Hippocampal formation (tissue), 2 donors: ENCODE measurements at places on chromosomes 4 and X.
A peak's percentile ranks its signal among the peaks of the same experiment; 100 is the strongest.

- no peak for DNase-seq
Observed at GRCh38 chrX:137052643-137053235, 18.9 kb upstream of the GPR101 start.

DNA sequence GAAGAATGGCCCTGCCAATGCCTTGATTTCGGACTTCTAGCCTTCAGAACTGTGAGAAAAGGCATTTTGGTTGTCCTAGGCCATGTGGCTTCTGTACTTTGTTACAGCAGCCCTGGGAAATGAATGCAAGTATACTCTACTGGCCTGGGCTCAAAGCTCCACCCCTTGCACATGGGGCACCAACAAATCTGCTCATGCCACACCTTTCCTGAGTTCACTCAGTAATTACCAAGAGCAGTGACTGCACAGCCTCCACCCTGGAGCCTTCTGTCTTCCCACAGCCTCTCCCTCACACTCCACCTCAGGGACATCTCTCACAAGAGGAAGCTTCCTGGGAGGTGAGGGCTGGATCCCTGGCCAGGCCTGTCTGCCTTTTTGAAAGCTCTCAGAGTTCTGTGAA lies 29.1 kb upstream of the GAB1 start:
- DNase-seq, result no peak

DNA sequence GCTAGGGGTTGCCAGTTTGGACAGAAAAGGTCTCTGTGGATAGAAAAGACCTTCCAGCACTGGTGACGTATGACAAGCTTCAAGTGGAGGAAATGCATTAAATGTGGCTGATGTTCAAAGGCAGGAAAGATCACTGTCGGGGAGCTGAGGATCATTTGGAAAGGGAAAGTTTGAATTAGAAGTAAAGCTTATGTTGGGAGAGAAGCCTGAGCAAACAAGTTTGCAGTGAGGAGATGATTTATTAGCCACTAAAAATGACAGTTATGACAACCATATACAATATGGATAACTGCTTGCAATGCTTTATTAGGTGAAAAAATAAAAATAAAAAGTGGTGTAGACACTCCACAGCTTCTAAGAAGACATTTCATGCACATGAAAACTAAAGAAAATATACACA lies 135.3 kb upstream of the HS3ST1 start:
- DNase-seq, result no peak

- DNase-seq, result no peak
Observed at GRCh38 chrX:89034679-89035078, 287.7 kb downstream of the CPXCR1 start.

DNA sequence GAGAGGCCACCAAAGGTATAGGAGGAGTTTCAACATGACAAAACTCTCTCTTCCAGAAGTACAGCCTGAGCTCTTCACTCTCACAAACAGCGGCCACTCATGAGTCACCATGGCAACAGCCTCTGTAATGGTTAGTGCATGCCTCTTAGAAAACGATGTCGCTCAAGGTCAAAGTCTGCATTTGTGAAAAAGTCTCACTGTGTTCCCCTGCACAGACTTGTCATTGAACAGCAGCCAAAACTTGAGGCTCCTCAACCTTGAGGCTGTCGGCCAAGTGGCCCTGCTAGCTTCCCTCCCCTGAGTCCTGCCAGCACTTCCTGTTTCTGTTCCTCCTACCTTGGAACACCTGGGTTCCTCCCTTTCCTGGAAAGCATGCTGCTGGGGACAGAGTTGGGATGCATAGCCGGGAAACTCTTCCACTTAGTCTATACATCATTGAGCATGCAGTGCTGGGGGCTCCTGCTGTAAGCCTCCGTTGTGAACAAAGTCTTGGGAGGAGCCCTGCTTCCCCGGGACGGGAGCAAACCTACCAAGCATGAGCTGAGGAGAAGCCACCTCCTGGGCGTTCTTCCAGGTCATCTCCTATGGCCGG lies 66.6 kb downstream of the ING2 start:
- DNase-seq, result no peak

DNA sequence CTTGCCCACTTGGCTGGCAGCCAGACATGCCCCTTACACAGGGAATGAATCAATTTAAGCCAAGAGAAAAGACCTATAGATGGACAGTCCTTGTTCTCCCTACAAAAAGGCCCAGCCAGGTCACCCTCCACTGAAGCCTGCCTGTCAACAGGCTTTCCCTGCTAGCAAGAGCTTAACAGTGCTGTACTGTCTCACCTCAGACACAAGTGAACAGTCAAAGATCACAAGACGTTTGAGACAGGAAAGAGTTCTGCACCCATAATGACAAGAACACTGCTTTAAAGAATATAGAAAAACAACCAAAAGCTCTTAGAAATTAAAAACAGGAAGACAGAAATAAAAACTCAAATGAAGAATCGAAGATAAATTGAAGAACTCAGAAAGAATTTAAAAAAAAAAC lies 4.6 kb downstream of the RNF175 start:
- no peak for DNase-seq

DNA sequence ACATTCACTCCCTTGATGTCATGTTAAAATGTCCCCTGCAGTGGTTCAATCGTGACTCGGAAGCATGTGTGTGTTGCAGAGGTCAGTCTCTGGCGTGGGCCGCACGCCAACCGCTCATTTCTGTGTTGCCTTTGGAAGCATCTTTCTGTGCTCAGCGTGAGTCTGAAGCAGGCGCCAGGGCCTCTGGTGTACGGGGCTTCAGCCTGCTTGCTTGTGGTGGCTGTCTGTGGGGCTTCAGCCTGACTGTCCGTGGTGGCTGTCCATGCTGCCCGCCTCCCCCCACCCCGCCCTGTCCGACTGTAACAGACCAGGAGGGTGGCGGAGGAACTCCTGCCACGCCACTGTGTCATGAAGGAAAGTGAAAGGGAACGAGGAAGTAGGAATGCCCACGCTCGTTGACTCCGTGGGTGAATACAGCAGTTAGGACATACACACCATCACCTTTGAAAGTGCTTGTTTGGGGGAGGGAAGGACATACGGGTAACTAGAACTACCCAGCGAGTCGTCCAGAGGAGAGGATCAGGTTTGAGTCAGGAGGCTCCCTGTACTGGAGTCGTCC lies 14.7 kb upstream of the CLCN4 start:
- DNase-seq, result no peak

DNA sequence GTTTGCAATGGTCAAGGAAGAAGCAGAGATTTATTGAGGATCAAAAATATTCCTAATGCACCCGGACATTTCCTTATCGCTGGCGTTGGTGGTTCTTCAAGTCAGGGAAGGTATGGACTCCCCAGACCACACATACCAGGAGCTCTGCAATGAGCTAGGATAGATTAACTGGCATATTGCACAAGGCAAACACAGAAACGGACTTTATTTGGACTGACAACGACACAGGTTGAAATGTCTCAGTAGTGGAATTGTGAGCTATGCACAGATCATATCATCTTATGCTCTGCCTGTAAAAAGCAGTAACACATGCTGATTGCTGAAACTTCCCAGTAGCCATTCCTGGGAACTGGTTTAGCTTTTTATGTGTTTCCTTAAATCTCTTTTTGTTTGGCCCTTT lies 1.7 kb downstream of the TSPAN7 start:
- no peak for DNase-seq

- DNase-seq, result no peak
Observed at GRCh38 chr4:114921790-114922591, 191.4 kb downstream of the NDST4 start.

DNA sequence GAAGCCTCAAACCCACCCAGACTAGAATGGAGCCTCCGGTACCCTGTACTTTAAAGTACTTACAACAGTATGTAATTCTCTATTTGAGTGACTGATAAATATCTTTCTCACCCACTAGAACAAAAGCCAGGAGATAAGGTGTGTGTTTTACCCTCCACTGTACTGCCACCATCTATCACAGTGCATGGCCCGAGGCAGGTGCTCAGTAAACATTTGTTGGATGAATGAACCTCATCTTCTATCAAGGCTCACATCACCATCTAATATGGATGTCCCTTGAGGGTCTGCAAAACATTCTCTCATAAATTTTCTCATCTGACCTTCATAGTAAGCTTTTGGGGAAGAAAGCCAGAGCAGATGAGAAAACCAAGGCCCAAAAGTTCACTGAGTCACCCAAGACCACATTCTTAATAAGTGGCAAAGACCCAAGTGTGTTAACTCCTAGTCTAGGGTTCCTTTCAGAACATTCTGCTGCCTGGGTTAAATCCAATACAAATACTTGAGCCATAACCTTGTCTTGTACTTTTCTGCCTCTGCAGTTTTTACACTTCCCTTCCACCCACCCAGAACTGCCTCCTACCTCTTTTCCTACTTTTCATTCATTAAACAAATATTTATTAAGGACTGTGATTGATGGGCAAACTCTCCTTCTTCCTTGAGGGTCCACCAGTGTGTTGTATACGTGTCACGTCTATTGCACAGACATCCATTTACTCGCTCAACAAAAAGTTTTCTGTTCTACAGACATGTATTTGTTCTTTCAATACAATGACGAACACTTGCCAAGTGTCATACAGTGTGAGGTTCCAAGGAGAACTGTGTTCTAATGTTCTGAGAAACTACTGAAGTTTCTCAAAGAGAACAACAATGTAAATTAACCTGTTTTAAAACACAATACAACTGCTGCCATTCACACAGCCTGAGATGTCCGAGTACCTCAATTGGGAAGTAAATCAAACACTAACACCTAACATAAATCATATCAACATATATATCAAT lies 35.7 kb downstream of the APBB2 start:
- peak; percentile 64 for DNase-seq

- DNase-seq, result no peak
Observed at GRCh38 chrX:23631136-23631535, 36.2 kb upstream of the PRDX4 start.

- DNase-seq, result no peak
Observed at GRCh38 chrX:17559728-17560379, 177.4 kb upstream of the SCML1 start.
